WTC11 (cell line): ENCODE measurements at places on chromosomes 12 and 14. TPM values are rescaled to one million over a fixed set of nuclear protein-coding genes. Genes with fewer than 3 reads are reported as not detected.

Gene PPM1H
- total RNA-seq, result 37.1 to 45.6 TPM (median 40.9 TPM) in 3 replicates

Gene KLRB1
- not detected in 3 replicates for total RNA-seq

- DNase-seq, result no peak
These were observed 394.2 kb downstream of the DPF3 start for GRCh38 chr14:72499746-72500145.

- DNase-seq, result no peak
These were observed 21.6 kb upstream of the MED13L start for GRCh38 chr12:116299064-116299463.

Gene TMPO
- 171 to 177 TPM (median 176 TPM) in 3 replicates for total RNA-seq
